Renal cortical epithelial cell (primary cell): ENCODE measurements at places on chromosomes 5 and 9. TPM values are rescaled to one million over a fixed set of nuclear protein-coding genes. Genes with fewer than 3 reads are reported as not detected.
A peak's percentile ranks its signal among the peaks of the same experiment; 100 is the strongest.

GRCh38 chr9:92780206-92780605 is 15.6 kb upstream of the BICD2 start:
- no peak for DNase-seq

GRCh38 chr5:133396187-133396741 is 216.1 kb downstream of the FSTL4 start:
- no peak for DNase-seq

SMIM33 gene
- total RNA-seq = not detected in 2 replicates

DNA sequence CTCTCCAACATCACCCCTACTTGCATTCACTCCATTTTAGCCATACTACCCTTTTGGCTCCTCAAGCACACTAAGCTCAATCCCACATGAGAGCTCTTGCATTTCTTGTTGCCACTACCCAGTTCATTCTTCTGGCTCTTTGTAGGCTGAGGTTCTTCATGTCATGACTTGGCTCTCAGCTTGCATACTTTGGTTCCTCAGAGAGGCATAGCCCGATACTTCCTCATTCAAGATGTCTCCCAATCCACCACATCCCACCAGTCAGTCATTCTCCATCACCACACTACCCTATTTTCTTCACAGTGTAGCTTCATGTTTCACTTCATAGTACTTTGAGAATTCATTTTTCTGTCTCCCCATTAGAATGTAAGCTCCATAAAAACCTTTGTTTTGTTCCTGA is 116.7 kb downstream of the NR6A1 start:
- DNase-seq = no peak

PCDHA13 gene
- total RNA-seq = 0.69 and 2.2 TPM in 2 replicates

- no peak for DNase-seq
These were observed 42.5 kb downstream of the ERGIC1 start for GRCh38 chr5:172876578-172876977.

DNA sequence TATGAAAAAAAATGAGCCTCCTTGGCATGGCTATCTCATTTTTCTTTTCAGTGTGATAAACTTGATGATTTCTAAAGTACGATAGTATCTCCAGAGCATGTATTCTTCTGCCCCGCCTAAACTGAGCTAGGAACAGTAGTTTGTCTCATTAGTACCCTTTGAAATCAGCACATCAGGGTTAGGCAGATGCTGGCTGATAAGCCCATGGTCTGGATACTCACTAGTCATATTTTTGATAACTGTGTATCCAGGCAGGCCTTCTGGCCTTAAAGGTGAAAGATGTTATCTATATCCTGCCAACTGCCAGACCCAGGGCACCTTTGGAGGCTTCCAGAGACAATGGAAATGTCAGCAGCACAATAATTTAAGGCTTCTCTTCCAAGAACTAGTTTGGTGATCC is 103.8 kb downstream of the GIN1 start:
- DNase-seq = no peak

- no peak for DNase-seq
These were observed 394.9 kb downstream of the KIF4B start for GRCh38 chr5:155408465-155408864.

OR1L1 gene
- total RNA-seq = not detected in 2 replicates

LCN9 gene
- not detected in 2 replicates for total RNA-seq

- peak; percentile 48 for DNase-seq
These were observed 127.7 kb upstream of the BASP1 start for GRCh38 chr5:17089690-17090089.

GRCh38 chr9:134592018-134592818 is 49.4 kb upstream of the COL5A1 start:
- no peak for DNase-seq

RELL2 gene
- 5.4 and 6.9 TPM in 2 replicates for total RNA-seq

GRCh38 chr5:133952729-133953567 is 15.5 kb downstream of the C5orf15 start:
- peak; percentile 88 for DNase-seq

- no peak for DNase-seq
These were observed 59.7 kb downstream of the TENT4A start for GRCh38 chr5:6772886-6773285.

ANKRD18A gene
- 2.6 and 3.8 TPM in 2 replicates for total RNA-seq

GRCh38 chr9:5489630-5490490 is 20.5 kb upstream of the PDCD1LG2 start:
- peak; percentile 83 for DNase-seq

DNA sequence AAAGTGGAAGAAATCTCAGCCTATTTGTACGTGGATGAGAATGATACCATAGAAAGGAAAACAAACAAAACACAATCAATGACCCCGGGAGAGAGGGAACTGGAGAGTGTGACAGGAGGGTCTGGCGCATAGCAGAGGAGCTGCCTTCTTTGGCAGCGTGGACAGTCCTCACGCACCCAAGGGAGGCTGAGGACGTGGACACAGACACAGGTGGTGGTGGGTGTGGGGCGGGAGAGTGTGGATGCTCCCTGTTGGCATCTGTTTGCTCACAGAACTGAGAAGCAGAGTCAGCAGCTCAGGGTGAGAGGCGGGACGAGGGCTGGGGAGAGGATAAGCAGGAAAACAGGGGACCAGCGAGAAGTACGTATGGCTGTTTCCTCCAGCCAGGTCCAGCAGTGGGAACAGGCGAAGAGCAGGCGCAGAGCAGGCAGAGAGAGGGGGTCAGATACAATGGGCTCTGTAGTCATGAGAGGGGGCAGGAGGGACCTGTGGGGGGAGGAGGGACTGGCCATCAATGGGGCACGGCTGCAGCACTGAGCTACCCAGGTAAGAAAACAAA is 10.0 kb downstream of the CMBL start:
- no peak for DNase-seq

SH3RF2 gene
- 7.6 and 8.1 TPM in 2 replicates for total RNA-seq

GRCh38 chr9:5626727-5627634 is 1.9 kb upstream of the RIC1 start:
- DNase-seq = peak; percentile 79

- no peak for DNase-seq
These were observed 1.5 kb upstream of the FGD3 start for GRCh38 chr9:92945796-92946195.
